Stimulated activated CD4-positive, alpha-beta T cell treated with anti-CD3 and anti-CD28 coated beads, Interleukin-2, amount 100 ng/mL, for 4 hours (primary cell): ENCODE measurements at places on chromosomes 2 and 18.

DNA sequence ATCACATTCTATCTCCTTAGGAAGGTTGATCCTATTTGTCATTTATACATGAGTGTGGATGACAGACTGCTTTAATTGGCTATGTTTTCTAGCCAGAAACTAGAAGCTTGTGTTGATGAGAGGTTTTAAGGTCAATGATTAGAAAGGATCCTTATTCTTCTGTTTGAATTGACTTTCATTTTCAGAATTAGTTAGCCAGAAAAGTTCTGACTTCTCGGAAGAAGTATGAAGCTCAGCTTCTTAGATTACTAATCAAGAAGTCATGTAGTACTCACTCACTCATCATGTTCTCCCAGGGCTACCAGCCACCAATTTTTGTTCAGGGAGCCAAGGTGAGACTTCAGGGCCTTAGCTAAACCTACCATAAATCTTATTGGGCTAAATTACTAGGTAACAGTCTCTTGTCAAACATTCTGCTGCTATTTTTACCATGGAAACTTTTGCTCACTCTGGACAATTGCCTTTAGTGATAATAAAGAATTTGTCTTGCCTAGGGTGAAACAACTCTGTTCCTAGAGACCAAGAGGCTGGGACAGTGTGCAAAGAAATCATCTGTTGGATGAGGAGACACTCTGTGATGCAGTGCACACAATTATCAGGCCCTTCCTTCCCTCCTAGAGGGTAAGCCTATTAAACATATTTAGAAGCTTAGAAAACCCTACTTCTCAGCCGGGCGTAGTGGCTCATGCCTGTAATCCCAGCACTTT, 111.6 kb upstream of the DNMT3A start:
- DNase-seq: no peak

DNA sequence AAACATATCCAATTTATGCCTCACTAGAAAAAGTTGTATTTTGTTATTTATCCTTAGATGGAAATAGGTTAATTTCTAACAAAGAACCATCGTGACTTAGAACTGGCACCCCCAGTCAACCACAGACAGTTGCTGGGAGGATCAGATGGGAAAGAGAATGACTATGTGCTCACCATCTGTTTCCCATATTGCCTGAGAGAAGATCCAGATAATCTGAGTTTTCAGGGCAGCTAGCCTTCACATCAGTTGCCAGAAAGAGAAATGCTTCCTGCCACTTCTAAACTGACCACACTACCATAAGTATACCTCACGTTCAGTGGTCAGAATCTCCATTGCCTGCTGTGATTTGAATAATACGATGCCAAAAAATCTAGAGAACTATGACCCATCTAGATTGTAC, 28.4 kb upstream of the NEB start:
- no peak for DNase-seq

DNA sequence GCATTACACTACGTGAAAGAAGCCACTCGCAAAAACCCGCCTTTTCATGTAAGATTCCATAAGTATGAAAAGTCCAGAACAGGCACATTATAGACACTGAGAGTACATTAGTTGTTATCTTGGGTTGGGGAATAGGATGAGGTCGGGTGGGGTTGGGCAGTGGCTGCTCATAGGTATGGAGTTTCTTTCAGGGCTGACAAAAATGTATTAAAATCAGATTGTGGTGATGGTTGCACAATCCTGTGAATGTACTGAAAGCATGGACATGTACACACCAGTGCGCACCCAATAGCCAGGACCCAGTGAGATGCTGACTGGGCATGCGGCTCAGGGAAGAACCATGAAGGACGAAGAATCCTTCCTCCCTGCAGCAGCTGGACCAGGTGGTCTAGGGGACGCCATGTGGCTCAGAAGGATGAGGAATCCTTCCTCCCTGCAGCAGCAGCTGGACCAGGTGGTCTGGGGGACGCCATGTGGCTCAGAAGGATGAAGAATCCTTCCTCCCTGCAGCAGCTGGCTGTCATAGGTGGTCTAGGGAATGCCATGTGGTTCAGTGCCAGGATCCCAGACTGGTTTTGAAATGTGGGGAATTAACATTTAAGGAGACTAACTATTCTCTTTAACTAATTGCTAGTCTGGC, 50.1 kb downstream of the MBP start:
- DNase-seq: no peak

- DNase-seq: no peak
Measured at GRCh38 chr2:113799375-113799774, 42.9 kb upstream of the SLC35F5 start.

DNA sequence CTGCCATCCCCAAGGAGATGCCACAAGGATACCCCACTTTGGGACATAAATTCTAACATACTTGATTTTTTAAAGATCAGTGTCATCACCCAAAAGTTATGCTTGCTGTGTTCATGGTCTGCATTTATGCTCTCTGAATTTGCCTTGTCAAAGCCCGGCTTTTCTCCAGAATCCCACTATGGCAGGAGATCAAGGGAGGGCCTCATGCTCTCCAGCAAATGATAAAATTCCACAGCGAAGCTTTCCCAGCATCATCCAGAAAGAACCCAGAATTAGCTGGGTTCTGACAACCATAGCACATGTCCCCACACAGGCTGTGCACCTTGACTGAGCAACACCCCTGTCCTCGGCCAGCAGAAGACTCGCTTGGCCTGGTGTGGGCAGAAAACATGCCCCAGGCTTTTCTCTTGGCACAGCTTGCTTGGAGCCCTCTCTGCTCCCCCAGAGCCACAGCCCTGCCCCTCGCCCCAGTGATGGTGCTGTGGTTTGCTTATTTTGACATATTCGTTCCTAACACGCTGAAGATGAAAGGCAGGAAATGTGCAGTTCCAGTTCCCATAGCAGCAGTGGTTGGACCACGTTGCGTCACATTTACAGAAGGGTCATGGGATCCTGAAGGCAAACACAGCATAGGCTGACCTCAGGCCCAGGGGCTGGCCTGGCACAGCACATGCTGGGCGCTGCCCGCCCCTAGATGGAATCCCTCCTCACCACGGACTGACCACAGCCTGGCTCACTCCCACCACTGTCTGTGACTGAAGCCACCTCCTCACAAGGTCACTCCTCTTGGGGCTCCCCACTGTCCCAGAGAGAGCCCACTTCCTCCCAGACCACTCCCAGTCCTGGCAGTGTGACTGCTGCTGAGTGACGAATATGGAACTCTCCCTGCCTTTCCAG, 14.1 kb upstream of the CHRNA1 start:
- peak; percentile 27 for DNase-seq

GRCh38 chr18:57429167-57430078, 5.8 kb upstream of the ONECUT2 start:
- no peak for DNase-seq

DNA sequence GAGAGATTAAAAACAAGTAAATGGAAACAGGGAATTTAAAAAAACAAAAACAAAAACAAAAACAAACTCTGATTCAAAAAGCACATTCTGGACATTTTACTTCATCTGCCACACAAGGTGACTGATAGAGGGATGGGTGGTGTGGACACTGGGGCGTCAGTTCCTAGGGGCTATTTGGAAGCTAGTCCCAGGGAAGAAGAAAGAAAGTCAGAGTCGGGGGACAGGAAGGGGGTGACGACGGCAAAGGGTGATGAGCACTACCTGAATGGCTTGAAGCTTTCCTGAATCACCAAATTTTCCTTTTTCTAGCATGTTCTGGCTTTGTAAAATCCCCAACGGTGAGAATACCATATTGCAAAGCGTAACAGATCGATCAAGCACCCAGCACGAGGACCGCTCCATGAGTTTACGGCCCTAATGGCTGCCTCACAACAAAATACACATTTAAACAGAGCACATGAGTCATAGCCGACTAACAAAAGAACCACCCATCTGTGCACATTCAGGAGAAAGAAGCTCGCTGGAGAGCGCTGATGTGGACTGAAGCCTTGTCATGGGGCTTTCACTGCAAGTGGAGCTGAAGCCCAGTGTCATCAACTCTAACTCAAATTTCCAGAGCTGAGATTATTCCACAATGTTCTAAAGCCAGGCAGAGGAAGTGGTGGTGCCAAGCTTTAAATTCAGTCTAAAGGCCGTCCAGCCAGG, 178.9 kb downstream of the LNPK start:
- DNase-seq: no peak

DNA sequence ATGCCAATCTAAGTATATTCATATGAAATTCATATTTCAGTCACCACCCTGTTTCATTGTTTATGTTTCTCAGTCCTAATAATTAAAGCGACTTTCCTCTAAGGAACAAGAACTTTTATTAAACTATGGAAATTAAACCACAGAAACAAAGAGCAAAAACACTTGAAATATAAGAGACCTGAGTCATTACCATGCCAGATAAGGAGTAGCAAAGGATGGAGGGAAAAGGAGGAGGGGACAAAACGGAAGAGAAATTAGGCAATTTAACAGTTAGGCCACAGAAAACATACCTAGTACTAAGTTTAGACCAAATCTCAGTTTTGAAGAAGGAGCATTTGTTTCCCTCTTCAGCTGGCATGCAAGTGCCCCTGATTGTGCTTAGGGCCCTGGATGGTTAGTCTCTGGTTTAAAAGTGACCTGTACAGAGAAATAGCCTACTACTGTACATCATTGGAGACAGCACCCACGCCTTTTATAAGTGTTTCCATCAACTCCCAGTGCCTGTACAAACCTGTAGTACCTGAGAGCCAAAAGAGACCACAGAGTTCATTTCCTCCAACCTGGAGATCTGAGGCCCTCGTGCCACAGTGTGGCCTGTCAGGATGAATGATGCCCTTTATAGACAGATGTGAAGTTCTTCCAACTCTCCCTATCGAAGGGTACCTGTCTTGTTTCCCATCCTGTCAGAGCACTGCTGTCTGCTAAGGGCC, 74.5 kb downstream of the SPATS2L start:
- DNase-seq: no peak

- DNase-seq: no peak
Measured at GRCh38 chr18:25423267-25423666, 71.3 kb upstream of the ZNF521 start.
